H1 (cell line): ENCODE measurements at places on chromosomes 2 and 18. TPM values are rescaled to one million over a fixed set of nuclear protein-coding genes. Genes with fewer than 3 reads are reported as not detected.
A peak's percentile ranks its signal among the peaks of the same experiment; 100 is the strongest.

The LRP1B gene
- total RNA-seq = 0.04 TPM in 1 of 2 replicates, not detected in the other

The IL1A gene
- 0.34 and 0.74 TPM in 2 replicates for total RNA-seq

The BCL11A gene
- total RNA-seq = 59.3 and 61.3 TPM in 2 replicates

The TWIST2 gene
- total RNA-seq = 2.1 and 2.6 TPM in 2 replicates

- DNase-seq = no peak
These were observed 219.8 kb downstream of the WDR7 start for GRCh38 chr18:56870982-56871381.

DNA sequence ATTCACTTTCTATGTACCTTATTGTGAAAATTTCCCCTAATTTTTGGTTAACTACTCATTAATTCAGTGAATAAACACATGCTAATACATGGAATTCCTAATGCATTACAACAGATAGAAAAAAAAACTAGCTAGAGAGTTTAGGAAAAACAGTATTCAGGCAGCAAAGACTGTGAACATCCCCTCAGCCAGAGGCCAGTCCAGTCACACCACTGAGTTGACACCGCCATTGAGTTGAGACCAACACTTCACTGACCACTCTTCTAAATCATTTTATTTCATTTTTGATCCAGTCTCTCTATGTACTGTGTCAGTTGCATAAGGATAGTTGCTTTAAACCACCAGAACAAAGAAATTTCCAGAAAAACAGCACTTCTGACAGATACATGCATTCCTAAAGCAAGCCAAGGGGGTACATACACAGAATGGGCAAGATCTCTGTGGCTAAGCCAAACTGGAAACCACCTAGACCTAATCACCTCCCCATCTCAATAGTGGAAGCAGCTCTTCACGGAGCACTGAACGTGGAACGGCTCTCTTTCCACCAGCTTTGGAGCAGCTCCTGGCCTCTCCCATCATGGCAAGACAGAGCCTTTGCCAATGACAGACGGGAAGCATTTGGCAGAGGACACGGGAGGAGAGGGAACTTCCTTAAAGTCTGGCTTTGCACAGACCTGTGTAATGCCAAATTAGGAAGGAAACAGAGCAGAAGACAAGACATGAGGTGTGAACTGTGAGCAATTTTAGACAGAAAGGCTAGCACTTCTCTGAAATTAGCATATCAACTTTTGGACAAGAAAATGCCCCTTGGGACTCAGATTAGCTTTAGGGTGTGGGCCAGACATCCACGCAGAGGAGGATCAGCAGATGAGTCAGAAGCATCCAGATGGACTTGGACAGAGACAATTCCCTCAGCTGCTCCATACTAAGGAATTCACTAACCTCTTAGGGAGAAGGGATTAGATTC, 36.4 kb downstream of the CACNB4 start:
- DNase-seq = no peak

DNA sequence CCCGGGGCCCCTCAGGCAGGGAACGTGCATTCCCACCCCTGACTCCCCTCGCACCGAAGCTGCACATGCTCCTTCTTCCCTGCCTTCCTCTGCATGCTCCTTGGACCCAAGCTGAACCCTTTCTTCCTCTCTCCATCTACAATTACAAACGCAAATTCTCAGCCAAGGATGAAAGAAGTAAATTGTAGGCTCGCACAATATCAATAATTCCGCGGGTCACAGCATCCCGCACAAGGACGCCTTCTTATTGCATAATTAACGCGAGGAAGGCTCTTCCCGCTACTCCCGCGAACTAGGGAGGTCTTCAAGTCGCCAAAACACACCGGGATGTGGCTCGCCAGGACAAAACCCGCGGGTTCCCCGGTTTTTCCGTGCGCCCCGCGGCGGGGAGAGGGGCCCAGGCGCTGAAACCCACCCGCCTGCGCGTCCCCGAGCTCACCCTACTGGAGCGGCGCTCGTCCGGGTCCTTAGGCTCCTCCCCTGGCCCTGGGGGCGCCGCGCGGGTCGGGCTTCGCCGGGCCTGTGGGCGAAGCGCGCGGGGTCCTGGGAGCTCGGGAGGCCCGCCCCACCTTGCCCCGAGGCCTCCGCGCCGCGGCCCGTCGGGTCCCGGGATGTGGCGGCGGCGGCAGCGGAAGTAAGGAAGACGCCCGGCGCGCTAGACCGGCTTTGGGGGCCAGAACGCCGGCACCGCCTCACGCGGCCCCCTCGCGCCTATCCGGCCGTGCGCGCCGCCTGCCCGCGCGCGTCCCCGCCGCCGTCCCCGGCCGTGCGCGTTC, at the start of gene CHST10:
TSS of gene CHST10 (minus strand) at position 734 of the 776 bp plus-strand sequence. CDS start 10,993 bp downstream, outside the sequence.
- DNase-seq = no peak

GRCh38 chr2:163341426-163341825, 394.4 kb downstream of the FIGN start:
- no peak for DNase-seq

GRCh38 chr2:121075641-121076497, 209.1 kb downstream of the TFCP2L1 start:
- no peak for DNase-seq

DNA sequence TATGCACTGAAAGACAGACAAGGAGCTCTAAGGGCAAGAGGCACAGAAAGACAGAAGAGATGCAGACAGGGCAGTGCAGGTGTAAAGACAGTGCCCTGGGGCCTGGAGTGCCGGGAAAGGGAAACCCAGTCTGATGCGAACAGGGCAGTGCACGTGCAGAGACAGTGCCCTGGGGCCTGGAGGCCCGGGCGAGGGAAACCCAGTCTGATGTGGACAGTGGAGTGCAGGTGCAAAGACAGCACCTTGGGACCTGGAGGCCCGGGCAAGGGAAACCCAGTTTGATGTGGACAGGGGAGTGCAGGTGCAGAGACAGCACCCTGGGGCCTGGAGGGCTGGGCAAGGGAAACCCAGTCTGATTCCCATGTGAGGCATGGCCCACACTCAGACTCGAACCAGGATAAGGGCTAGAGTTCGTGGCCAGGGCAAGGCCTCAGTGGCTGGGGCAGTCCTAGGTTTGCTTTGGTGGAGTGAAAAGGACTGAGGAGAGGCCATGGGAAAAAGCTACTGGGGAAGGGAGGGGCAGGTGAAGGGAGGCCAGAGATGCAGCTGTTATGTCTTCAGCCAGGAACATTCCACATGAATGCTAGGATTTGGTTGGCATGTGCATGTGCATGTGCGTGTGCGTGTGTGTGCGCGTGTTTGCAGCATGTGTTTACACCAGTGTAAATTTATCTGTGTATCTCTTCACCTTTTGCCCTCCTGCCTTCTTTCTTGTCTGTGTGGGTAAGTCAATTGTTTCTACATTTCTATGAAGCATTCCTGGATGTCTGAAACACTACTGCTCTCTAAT, 39.1 kb upstream of the DNMT3A start:
- DNase-seq = peak; percentile 40

- no peak for DNase-seq
These were observed 16.6 kb upstream of the LNPK start for GRCh38 chr2:176018708-176019107.

GRCh38 chr18:2656237-2656980, 883 bp downstream of the SMCHD1 start:
- no peak for DNase-seq

DNA sequence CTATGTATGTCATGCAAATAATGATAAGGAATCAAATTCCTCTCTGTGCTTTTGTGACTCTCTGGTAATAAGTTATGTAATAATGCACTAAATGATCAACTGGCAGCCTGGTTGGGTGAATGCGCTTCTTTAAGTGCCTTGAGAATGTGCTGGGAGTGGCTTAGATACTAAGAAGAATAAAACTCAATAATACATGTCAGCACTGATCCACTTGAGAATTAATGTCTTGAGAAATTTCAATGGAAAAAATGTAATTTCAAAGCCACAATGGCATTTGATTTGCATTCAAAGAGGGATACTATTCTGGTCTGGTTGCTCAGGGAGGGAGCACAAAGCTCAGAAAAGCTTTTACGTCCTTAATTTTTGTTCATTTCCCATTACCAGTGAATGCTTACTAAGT, 137.7 kb upstream of the MMADHC start:
- no peak for DNase-seq
